SIG-M5 (cell line): ENCODE measurements at places on chromosomes 4 and X.
A peak's percentile ranks its signal among the peaks of the same experiment; 100 is the strongest.

DNA sequence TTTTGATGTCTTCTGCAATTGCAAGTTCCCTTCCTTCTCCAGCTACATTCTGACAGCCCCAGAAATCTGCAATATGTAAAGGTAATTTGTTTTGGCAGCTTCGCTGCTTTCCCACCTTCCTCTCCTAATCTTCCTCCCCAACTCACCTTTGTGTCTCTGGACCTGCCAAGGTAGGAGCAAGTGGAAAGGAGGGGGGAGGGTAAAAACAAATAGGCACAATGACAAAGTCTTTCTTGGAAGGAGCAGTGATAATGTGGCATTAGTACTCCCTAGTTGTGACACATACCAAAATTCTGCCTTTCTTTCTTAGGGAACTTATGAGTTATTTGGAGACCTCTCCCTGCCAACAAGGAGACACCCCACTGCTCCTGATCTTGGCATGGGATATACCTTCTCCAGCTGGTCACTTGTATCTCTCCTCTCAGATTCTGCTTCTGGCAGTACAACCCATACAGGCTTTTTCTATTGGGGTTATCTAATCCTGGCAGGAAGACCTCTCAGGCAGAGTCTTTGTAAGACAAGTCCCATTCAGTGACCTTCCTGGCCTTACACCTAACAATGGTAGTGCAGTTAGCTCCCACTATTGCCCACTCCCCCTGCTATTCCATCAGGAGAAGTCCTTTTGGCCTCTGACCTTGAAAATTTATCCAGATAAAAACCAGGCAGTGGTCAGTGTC lies 24.2 kb downstream of the F8 start:
- no peak for DNase-seq

DNA sequence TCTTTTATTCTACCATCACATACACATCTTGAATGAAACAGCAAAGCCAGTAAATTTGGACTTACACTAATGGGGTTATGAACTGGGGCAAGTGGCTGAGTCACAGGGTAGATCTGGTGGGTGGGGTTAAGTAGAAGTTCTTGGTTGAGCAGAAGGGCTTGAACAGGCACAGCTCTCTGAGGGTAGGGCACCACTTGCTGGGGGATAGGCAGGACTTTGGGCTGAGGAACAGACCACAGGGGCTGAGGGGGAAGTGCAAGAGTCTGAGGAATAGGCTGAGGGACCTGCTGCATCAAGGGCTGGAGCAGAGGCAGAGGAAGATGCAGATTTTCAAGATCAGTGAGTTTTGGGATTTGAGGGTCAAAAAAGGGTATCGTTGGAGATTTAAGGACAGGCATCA lies 8.3 kb downstream of the CSN2 start:
- DNase-seq: no peak

DNA sequence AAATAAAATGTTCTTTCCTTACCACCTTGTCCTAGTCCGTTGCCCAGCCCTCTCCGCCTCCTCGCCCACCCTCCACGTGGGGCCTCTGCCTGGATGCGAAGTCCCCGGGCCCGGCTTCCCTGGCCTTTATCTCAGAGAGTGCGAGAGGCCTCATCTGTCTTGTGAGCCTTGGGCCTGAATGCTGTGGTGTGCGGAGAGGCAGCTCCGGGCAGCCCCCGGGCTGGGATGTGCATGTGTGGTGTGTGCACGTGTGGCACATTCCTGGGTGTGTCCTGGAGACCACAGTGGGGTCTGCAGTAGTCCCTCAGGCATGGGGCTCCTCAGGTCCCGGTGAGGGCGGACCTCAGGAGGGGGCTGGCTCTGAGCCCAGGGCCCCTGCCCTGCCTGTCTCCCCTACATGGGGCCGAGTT lies 31.4 kb downstream of the DOK7 start:
- DNase-seq: no peak

DNA sequence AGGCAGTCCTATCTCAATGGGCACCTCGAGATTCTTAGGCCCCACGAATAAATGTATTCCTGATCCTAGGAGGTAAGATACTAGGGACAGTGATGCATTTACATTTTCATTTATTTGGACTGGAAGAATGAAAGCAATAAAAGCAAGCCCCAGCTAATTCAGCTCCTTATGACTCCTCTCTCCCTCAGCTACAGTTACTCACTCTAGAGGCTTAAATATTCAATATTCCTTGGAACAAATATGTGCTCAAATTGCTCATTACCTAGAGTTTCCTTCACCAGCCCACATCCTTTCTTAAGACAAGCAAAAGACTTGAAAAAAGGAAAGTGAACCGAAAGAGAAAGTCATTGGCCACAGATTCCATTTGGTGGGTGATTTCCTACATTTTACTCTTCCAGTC lies 13.9 kb downstream of the PAGE2 start:
- DNase-seq: no peak

DNA sequence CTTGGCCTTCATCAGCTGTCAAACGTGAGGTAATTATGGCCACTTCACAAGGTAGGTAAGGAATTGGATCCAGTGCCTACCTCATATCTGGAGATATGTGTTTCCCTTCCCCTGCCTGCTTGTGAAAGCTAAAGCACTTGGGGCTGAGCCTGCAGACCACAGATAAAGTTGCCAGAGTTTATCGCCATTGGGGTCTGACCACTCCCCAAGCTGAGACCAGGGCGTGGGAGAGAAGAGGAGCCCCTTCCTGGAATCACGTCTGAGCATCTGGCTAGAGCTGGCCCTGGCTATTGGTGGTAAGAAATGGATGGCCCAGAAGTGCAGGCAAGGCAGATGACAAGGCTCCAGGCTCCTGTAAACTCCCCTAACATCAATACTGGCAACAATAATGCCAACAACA lies 2.7 kb downstream of the ALAS2 start:
- no peak for DNase-seq

DNA sequence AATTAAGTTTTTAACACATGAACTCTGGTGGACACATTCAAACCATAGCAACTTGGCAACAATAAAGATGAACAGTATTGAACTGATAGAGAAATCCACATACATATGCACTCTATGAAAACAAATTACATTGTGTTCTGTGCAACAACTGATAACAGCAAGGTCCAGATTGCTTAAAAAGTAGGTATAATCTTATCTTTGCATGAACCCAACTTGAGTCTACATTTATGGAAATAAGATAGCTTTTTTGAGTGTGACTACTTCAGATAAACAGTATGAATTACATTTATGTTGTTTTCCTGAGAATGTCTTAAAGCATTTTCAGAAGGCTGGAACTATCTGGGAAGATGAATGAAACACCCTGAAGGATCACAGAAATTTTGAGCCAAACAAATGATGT lies 212.6 kb upstream of the GK2 start:
- no peak for DNase-seq

- DNase-seq: peak; percentile 7
Observed at GRCh38 chrX:151488677-151489076, 74.8 kb upstream of the PASD1 start.

GRCh38 chrX:153766098-153766817 lies 2.2 kb downstream of the PLXNB3 start:
- DNase-seq: peak; percentile 13

DNA sequence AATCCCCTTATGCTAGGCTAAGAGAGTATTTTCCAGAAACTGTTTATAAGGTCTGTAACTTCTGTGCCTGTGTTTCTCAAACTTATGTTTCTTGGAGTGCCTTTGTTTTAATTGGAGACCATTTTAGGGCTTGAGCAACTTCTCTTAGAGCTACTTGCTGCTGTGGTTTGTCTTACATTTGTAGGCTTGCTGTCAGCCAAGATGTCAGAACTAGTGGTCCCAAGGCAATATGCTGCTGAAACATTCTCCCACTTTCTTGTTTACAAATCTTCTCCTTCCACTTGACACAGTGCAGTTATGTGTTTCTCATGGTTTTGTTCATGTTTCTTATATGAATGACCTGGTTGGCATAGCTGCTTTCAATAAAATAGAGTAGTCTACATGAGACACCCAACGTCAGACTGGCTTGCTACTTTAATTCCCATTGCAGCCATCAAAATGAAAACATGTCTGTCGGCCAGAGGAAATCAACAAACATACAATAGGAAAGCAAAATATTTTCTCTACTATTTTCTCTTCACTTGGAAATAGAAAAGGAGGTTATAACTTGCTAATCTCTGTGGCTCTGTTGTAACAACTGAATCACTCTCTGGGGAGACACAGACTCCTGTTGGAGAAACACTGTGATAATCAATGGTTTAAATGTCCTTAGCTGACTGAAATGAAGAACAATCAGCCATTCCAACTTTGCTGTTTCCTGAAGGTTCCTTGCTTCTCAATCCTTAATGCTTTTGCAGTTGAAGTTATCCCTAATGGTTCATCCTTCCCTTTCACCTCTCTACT lies 426.4 kb downstream of the PDGFC start:
- DNase-seq: no peak

GRCh38 chr4:139324620-139325019 lies 22.3 kb upstream of the NDUFC1 start:
- no peak for DNase-seq

DNA sequence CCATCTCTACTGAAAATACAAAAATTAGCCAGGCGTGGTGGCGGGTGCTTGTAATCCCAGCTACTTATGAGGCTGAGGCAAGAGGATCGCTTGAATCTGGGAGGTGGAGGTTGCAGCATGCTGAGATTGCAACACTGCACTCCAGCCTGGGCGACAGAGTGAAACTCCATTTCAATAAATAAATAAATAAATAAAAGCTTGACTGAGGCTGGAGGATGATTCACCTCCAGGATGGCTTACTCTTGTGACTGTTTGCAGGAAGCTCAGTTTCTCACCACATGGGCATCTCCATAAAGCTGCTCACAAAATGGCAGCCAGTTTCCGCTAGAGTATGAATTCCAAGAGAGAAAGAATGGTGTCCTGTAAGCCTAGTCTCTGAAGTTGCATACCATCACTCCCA lies 191.7 kb upstream of the EDNRA start:
- DNase-seq: no peak

DNA sequence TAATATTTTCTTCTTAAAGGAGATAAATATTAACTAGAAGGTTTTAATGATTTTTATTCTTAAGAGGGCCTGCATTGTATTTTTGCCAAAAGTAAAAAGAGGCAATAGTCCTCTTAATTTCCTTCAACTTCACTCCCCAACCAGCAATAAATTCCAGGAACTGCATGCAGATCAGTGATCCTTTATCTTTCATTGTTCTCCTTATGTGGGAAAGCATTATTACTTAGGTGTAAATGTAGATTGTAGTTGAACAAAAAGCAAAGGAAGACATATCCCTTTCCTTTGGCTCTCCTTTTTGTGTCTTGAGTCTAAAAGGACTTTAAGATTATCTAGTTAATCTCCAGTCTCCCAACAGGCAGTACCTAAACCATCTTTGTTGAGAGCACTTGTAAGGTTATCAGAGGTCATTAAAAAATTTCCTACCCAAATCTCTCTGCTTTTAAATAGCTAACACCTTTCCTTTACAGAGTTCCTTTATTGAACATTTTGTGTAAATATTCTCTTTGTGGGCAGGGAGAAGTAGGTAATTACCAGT lies 55.3 kb downstream of the RAPGEF2 start:
- no peak for DNase-seq

DNA sequence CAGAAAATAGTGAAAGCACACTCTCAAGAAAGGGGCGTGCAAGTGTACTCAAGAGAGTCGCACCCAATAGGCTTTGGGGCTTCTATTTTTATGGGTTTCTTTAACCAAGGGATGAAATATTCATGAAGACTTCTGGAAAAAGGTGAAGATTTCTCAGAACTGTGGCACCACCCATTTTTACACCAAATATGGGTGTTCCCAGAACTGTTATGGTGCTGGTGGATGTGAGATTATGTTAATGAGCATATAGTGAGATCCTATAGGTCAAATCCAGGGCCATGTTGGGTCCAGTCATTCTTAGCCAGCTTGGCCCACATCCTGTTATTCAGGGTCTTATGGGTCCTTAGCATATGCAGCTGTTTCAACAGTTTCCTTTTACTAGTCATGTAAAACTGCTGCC lies 61.0 kb upstream of the SMIM10 start:
- no peak for DNase-seq

DNA sequence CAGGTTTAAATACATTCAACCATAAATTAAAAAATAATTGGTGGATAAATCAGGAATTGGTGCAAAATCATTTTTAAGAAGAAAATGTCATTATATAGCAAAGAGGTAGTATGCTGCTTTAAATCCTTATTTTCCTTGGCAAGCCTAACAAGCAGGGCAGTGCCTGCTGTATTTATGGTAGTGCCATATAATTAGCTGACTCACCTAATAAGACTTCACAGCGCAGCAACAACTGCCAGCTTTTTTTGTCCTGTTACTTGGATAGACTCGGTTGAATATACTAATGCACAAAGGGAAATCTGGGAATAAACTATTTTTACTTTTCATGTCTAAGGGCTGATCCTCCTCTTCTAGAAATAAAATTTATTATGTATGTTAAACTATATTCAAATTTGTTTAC lies 99.1 kb downstream of the SNCA start:
- DNase-seq: no peak

DNA sequence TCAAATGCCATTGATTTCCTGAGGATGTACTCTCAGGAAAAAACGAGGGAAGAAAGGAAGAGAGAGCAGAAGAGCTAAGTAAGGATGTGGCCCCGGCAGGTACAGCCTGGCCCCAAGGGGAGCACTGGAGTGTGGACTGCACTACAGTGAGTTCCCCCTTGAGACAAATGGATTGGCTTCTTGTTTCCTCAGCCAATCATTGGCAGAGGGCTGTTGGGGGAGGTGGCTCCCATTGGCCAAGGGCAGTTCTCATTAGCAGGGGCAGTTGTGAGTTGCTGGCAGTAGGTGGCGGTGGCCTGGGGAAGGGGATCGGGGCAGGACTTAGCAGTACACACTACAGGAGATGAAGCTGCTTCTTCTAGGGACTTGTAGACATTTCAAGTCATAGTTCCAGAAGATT lies 24.1 kb upstream of the OCIAD2 start:
- no peak for DNase-seq

GRCh38 chr4:7879127-7879526 lies 60.5 kb downstream of the AFAP1 start:
- no peak for DNase-seq

DNA sequence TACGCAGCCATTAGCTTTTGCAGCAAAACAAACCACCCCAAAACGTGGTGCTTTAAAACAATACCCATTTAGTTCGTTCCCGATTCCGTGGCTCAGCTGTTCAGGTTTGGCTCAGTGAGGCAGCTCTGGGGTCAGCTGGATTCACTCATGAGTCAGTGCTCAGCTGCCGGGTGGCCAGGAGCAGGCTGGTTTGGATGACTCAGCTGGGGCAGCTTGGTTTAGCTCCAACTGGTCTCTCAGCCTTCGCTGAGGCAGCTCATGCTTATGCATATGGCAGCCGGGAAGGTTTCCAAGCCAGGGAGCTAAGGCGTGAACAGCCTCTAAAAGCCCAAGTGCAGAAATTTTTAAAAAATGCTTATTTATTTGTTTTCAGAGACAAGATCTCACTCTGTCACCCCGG lies 13.3 kb upstream of the CD99 start:
- DNase-seq: no peak

GRCh38 chr4:52880994-52881393 lies 18.9 kb downstream of the RASL11B start:
- DNase-seq: no peak
